GM23248 (cell line): ENCODE measurements at places on chromosomes 3 and 15.
A peak's percentile ranks its signal among the peaks of the same experiment; 100 is the strongest.

GRCh38 chr15:91630090-91630489 lies 223.4 kb upstream of the SLCO3A1 start:
- no peak overlapping the region for H3K27ac ChIP-seq
- no peaks in the 10 kb centered on the region for H3K27me3 ChIP-seq

DNA sequence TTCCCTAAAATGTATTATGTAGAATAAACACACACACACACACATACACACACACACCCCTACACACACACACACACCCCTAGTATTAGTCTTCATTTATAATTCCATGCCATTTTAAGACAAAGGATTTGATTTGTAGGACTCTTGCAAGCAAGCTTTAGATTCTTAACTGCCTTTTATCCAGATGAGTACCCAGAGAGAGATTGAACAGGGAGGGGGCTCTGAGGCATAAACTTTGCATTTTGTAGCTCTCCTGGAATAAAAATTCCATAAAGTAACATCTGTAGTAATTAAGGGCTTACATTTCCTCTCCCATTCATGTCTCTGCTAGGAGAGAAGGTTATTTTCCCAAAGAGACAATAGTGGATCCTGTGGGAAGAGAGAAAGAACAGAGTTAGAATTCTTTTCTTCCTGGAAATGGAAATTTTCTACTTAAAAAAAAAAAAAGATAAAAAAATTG lies 479.4 kb downstream of the RBMS3 start:
- no peak for DNase-seq
- no peak overlapping the region for H3K4me3 ChIP-seq
- H3K27ac ChIP-seq: peak overlapping the region; percentile 82
- H3K36me3 ChIP-seq: no peaks in the 10 kb centered on the region
- no peaks in the 10 kb centered on the region for H3K27me3 ChIP-seq

GRCh38 chr3:37674111-37674510 lies 187.6 kb upstream of the CTDSPL start:
- no peak overlapping the region for H3K4me3 ChIP-seq
- H3K27me3 ChIP-seq: peaks cover 12% of the 10 kb centered on the region; the same call in 1 of the 2 replicates
- H3K27ac ChIP-seq: no peak overlapping the region
- no peak for DNase-seq

DNA sequence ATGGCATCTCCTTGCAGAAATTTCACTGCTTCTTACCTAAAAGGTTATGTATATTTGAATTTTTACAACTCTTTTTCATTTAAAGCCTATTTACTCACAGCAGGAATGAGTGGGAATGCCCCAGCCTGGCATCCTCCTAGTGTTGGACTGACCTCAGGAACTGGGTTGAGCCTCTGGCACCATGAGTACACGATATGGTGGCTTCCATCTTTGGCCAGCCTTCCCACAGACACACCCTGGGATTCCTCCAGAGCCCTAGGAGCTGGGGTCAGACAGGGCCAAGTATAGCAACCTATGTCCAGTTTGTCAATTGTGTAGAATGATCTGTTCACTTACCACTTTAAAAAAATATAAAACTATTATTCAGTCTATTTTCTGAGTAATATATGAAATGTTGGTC lies 57.2 kb upstream of the HEG1 start:
- no peak overlapping the region for H3K4me3 ChIP-seq
- H3K27ac ChIP-seq: no peak overlapping the region
- DNase-seq: no peak
- peaks cover 65% of the 10 kb centered on the region for H3K4me1 ChIP-seq
- H3K36me3 ChIP-seq: no peaks in the 10 kb centered on the region

DNA sequence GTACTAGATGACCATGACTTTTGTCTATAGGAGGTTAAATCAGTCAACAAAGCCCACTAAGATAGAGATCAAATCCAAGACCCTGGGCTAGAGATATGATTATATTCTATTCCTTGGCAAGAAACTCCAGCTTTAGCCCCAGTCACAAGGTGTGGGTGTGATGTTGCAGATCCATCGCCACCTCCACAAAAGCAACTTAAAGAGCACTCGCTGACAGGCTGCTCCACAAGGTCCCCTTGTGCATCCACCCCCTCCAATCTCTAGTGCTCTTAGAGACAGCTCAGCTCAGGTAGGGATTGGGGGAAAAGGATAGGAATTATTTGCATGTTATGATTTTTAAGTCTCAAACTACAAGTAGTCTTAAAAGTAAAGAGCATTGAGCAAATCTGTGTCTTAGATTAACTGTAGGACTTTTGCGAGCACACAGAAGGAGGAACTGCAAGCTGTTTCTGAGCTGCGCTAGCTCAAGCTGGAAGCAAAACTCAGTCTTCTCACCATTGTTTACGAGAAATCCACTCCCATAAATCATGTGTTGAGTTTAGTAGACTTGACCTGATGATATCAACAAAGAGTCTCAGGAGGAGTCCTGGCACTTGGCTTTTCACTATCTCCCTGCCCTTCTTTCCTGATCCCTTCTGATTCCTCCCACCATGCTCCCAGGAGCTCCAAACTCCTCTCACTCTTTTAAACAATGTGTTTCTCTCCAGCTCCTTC lies 177.6 kb downstream of the STAC start:
- H3K4me1 ChIP-seq: no peaks in the 10 kb centered on the region
- H3K36me3 ChIP-seq: no peaks in the 10 kb centered on the region
- no peak overlapping the region for H3K4me3 ChIP-seq
- no peak overlapping the region for H3K27ac ChIP-seq

DNA sequence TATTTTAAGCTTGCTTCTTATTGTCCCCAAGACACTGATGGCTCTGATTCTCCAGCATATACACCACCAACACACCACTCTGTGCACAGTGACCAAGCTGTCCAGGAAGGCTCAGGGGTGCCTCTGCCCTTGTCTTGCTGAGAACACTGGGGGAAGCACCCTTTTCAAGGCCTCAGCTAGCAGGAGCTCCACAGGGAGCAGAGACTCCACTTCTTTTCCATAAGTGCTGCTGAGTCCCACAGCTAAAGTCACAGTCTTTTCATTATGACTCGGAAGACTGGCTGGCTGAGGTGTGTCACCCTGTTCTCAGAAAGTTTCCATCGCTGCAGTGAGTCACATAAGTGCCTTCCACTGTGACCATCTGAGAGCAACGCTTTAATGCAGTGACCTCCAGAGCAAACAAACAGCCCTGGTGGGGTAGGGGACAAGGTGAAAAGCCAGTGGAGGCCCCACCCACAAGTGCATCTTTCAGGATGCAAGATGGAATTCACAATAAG lies 226.9 kb upstream of the CHRNA7 start:
- H3K36me3 ChIP-seq: no peaks in the 10 kb centered on the region
- H3K4me1 ChIP-seq: no peaks in the 10 kb centered on the region
- H3K4me3 ChIP-seq: no peak overlapping the region
- peak; percentile 45 for DNase-seq
- H3K27ac ChIP-seq: no peak overlapping the region

DNA sequence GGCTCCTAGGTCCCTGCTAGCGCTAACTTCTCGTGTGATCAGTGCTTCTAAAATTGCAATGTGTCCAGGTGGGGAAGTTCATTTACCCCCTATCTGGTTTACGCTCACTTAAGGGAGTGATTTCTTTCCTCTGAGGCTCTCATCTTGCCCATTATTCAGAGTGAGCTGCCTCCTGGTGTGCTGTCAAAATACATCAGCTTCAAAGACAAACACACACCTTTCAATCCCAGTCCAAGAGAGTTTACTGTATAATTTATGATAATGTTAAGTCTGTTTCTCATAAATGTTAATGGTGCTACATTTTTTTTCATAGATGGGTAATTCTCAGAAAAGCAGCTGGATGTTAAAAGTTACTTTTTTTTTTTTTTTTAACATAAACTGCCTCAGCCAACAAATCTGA lies 112.3 kb downstream of the RORA start:
- peaks cover 13% of the 10 kb centered on the region for H3K4me1 ChIP-seq
- H3K4me3 ChIP-seq: no peak overlapping the region
- no peaks in the 10 kb centered on the region for H3K36me3 ChIP-seq
- no peak for DNase-seq
- H3K27ac ChIP-seq: no peak overlapping the region

- DNase-seq: peak; percentile 95
- no peaks in the 10 kb centered on the region for H3K36me3 ChIP-seq
- H3K27ac ChIP-seq: peak overlapping the region; percentile 71
These were observed 24.3 kb upstream of the FLNB start for GRCh38 chr3:57983734-57984518.

DNA sequence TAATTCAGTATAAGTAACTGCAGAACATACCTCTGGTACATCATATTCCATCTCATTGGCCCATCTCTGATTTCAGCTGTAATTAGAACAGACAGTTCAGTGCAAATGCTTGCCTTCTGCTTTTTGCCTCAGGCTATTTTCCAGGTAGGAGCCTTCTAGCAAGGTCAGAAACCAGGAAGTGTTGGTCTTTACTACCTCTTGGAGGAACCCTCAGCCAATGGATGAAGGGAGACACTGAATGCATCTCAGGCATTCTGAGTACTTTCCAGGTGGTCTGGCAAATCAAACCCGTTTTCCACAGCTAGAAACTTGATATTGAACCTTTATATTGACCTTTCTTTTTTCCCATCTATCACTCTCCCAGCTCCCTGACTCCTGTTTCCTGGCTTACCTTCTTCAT lies 348.5 kb upstream of the SOX2 start:
- H3K27ac ChIP-seq: no peak overlapping the region
- H3K4me1 ChIP-seq: no peaks in the 10 kb centered on the region
- DNase-seq: no peak
- no peaks in the 10 kb centered on the region for H3K27me3 ChIP-seq

- peak overlapping the region; percentile 60 for H3K4me3 ChIP-seq
- H3K27ac ChIP-seq: peak overlapping the region; percentile 100
- peak; percentile 88 for DNase-seq
- no peaks in the 10 kb centered on the region for H3K27me3 ChIP-seq
These were observed 78.0 kb downstream of the CHCHD6 start for GRCh38 chr3:126781889-126782491.

- no peaks in the 10 kb centered on the region for H3K36me3 ChIP-seq
- no peaks in the 10 kb centered on the region for H3K27me3 ChIP-seq
- no peak overlapping the region for H3K27ac ChIP-seq
- peak; percentile 46 for DNase-seq
- H3K4me1 ChIP-seq: peaks cover 4% of the 10 kb centered on the region
- no peak overlapping the region for H3K4me3 ChIP-seq
These were observed 441.2 kb downstream of the ROBO1 start for GRCh38 chr3:79326642-79327041.

DNA sequence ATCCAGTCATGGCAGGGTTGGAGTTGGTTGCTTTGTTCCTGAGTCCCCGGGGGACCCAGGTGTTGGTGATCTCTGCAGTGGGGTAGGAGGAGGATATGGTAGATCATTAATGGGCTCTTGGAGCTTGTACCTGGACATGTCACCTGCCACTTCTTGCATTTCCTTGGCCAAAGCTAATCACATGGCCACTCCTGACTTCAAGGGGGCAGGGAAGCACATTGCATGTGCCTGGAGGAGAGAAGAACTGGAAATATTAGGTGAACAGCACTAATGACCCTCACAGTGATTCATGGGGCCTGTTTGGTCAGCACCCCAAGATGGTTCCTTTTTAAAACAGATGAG lies 87.1 kb upstream of the MYZAP start:
- H3K4me1 ChIP-seq: peaks cover 48% of the 10 kb centered on the region
- DNase-seq: peak; percentile 13
- H3K36me3 ChIP-seq: no peaks in the 10 kb centered on the region

GRCh38 chr3:186953011-186953487 lies 22.7 kb downstream of the ST6GAL1 start:
- H3K4me1 ChIP-seq: no peaks in the 10 kb centered on the region
- peaks cover 16% of the 10 kb centered on the region for H3K27me3 ChIP-seq
- H3K4me3 ChIP-seq: no peak overlapping the region
- H3K36me3 ChIP-seq: no peaks in the 10 kb centered on the region
- peak; percentile 44 for DNase-seq
- no peak overlapping the region for H3K27ac ChIP-seq

DNA sequence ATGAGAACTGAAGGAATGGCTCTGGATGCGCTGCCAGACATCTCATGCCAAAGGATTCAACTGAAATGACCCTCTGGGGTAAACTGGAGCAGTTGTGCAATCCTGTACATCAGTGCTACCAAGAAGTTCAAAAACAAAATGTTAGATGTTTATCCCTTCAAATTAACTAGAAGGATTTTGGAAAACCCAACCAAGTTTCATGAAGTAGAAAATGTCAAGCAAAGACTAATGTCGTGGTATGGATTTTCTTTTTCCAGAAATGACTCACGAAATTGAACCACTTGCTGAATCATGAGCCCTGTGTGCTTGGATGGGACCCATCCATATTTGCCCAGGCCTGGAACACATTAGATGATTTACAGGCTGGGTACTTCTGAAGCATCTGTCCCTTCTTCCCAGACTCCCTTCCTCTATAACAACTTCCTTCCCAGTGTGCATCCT lies 101.6 kb downstream of the LRTM1 start:
- H3K4me3 ChIP-seq: no peak overlapping the region
- H3K27me3 ChIP-seq: no peaks in the 10 kb centered on the region; the same call in 1 of the 2 replicates
- no peaks in the 10 kb centered on the region for H3K36me3 ChIP-seq
- peak; percentile 50 for DNase-seq
- no peak overlapping the region for H3K27ac ChIP-seq
- peaks cover 12% of the 10 kb centered on the region; the same call in 1 of the 2 replicates for H3K4me1 ChIP-seq

- no peak for DNase-seq
- no peaks in the 10 kb centered on the region for H3K27me3 ChIP-seq
These were observed 122.9 kb downstream of the DLG1 start for GRCh38 chr3:197175503-197175902.

DNA sequence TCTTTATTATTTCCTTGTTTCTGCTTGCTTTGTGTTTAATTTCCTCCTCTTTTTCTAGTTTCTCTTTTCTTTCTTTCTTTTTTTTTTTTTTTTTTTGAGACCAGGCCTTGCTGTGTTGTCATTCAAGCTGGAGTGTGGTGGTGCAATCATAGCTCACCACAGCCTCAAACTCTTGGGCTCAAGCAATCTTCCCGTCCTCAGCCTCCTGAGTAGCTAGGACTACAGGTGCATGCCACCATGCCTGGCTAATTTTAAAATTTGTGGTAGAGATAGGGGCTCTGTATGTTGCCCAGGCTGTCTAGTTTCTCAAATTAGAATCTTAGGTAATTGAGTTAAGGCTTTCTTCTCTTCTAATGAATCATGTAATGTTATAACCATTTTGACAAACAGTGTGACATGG lies 22.4 kb downstream of the SLMAP start:
- H3K4me1 ChIP-seq: peaks cover 7% of the 10 kb centered on the region; the same call in 1 of the 2 replicates
- no peaks in the 10 kb centered on the region for H3K27me3 ChIP-seq
- no peaks in the 10 kb centered on the region for H3K36me3 ChIP-seq
- H3K27ac ChIP-seq: no peak overlapping the region
- no peak for DNase-seq
